T-helper 2 cell (primary cell): ENCODE measurements at places on chromosomes 6 and 20.

DNA sequence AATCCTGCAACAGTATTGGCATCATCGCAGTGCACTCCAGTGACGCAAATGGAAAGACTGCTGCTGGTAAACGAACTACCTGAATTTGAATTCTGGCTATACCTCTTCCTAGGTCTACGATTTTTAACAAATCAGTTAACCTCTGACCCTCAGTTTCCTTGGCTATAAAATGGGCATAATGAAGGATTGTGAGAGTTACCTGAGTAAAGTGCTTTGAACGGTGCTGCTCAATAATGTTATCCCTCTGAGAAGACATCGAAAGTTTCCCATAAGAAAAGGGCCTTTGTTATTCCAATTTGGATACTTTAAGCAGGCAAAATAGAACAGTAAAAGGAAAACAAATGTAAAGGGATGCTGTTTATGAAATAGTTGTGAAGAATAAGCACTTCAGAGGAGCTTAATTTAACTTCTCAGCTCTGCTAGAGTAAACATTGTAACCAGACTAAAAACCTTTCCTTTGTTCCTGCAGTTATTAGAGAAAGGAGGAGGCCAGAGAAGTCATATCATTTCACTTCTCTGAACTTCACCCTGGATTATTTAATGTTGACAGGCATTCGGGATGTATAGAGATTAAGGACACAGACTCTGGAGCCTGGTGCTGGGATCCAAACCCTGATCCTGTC is 5.8 kb downstream of the SGK1 start:
- DNase-seq = no peak

GRCh38 chr20:36101192-36101591 is 53.3 kb upstream of the EPB41L1 start:
- DNase-seq = no peak

GRCh38 chr6:9532621-9533557 is 882.0 kb downstream of the TFAP2A start:
- DNase-seq = no peak

GRCh38 chr20:47748823-47749222 is 36.5 kb downstream of the SULF2 start:
- DNase-seq = no peak

- DNase-seq = no peak
These were observed 9.4 kb upstream of the FRMD1 start for GRCh38 chr6:168088161-168089053.

GRCh38 chr6:109298605-109299264 is 83.5 kb downstream of the CD164 start:
- DNase-seq = no peak

- DNase-seq = no peak
These were observed 159.3 kb upstream of the SHLD1 start for GRCh38 chr20:5590899-5591298.

DNA sequence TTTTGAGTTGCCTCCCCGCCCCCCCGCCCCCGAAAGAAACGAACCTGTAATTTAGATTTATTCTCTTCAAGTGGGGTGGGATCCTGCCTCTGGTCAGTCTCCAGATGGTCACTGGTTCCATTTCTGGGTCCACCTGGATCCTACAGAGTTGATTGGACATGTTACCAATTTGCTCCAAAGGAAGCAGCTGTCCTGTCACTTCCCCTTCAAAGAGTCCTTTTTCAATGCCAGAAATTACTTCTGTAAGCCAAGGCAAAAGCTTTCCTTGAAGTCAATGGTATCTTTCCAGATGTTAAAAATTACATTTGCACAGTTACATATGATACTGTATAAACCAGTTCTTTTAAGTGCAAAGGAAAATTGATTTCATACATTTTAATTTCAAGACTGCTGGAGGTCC is 12.0 kb upstream of the ANKRD60 start:
- DNase-seq = no peak

DNA sequence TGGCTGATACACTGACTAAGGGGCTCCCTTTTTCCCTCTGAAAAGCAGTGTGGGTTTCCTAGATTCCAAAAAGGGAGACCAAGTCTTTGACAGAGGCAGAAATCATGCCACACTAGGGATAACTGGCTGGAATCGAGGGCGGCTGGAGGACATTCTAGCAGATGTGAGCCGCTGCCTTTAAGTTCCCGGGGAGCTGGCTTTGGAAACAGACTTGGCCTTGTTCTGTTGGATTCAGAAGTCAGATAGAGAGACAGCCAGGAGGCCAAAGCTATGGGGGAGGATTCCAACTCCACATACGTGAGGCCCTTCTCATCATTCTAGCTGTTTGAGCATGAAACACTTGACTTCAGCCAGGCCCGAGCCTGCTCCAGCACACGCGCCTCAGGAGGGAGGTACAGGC is 109.9 kb upstream of the FOXC1 start:
- DNase-seq = no peak

GRCh38 chr6:64895945-64896344 is 811.1 kb downstream of the EYS start:
- DNase-seq = no peak

DNA sequence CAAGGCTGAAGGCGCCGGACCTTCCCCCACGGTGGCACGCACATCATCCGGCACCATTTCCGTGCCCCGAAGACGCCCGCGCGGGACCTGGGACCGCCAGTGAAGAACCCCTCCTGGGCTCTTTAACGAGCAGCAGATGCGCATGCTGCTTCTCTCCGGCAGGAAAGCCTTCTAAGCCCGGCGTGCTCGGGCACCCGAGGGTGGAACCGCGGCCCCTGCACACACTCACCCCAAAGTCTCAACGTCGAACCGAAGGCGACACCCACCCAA is 240 bp downstream of the FOXQ1 start:
- DNase-seq = no peak

GRCh38 chr6:5968817-5969734 is 37.6 kb downstream of the NRN1 start:
- DNase-seq = no peak

GRCh38 chr6:23218751-23219150 is 649.4 kb downstream of the HDGFL1 start:
- no peak for DNase-seq

DNA sequence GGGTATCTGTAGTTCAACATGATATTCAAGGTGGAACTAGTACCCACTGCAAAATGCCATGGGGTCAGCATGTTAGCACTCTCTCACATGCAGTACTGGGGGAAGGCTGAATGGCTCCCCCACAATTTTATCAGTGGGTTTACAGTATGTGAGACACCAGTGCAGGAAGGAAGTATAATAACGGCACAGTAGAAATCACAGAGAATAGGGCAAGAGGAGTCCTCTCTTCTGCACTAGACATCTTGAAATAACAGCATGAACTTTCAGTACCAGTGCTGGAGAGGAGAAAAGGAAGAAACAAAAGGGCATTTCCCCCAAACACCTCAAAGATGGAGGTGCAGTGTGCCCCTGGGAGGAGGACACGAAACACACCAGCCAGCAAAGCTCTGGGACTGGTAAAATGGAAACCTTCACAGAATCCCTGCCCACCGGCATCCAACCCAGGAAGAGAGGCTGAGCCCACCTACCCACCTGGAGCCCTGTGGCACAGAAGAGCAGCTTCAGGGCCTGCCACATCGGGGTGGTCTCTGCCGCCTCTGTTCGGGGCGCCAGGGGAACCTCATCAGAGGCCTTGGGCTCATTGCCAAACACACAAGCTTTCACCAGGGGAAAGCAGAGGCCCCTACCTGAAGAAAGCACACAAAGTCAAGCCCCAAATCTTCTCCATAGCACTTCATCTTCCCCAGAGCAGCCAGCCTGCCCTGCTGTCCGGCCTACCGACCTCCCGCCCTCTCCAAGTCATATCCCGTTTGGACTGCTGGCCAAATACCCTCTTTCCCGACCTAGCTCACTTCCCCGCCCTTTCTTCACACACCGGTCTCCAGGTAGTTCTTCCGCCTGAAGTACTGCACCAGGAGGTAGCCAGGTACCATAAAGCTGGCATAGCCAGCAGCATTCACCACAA is 1.2 kb downstream of the SLC35B2 start:
- DNase-seq = no peak

GRCh38 chr6:130293800-130294199 is 71.0 kb upstream of the SAMD3 start:
- no peak for DNase-seq

GRCh38 chr6:548517-548916 is 108.4 kb downstream of the HUS1B start:
- DNase-seq = no peak

GRCh38 chr6:83854001-83854501 is 891 bp downstream of the RIPPLY2 start:
- DNase-seq = no peak

- no peak for DNase-seq
These were observed 140.3 kb upstream of the MCHR2 start for GRCh38 chr6:100134297-100134696.

DNA sequence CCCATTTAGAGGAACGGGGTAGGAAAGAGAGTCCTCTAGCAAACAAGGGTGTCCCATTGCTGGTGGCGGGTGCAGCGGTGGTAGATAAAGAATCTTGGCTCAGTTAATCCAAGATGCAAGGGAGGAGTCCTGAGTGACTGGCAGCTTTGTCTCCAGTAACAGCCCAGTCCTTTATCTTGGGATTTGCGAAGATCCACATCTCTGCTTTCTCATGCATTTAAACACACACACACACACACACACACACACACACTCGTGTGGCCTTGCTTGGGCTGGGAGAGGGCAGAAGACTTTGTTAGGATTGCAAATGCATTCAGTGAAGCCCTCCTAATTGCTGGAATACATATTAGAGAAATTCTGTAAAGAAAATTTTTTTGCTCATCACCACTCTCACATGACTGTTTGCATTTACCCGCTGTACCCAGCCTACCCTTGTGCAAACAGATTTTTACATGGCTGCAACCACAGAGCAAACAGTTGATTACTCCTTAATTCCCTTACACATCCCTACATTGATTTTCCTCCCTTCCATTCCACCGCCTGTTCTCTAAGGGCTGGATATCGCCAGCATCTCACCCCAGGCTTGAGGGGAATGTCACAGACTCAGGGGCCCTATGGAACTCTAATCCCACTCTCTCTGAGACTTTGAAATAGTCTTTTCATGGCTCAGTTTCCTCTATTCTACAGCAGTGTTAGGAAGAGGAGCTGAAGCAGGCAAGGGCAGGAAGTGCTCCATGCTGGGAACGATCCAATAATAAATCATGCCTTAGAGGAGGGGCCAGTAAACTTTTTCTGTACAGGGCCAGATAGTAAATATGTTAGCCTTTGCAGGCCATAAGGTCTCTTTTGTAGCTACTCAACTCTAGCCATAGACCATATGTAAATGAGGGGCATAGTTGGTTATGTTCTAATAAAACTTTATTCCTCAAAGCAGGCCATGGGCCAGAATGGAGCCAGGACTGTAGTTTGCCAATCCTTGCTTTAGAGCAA is 3.5 kb downstream of the C6orf132 start:
- DNase-seq = no peak

- no peak for DNase-seq
These were observed 62.7 kb downstream of the DLGAP4 start for GRCh38 chr20:36368869-36369268.

GRCh38 chr6:57313711-57314471 is 3.5 kb upstream of the PRIM2 start:
- no peak for DNase-seq

DNA sequence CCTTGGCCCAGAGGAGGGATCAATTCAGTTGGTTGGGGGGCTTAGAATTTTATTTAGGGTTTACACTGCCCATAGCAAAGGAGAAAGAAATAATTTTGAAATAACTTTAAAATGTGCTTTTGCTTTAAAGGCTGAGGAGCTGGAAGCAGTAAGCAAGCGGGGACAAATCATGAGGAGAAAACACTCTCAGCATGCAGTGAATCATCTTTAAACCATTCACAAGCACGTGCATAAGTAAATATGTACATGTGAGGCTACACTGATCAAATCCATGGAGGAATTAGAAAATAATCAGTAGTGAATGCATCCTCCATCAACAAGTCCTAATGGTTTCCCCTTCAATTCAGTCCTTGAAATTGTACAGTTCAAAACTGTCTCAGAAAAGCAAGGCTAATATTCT is 181.0 kb downstream of the MTFR2 start:
- DNase-seq = no peak

- no peak for DNase-seq
These were observed 878.6 kb upstream of the CITED2 start for GRCh38 chr6:140253096-140253495.

DNA sequence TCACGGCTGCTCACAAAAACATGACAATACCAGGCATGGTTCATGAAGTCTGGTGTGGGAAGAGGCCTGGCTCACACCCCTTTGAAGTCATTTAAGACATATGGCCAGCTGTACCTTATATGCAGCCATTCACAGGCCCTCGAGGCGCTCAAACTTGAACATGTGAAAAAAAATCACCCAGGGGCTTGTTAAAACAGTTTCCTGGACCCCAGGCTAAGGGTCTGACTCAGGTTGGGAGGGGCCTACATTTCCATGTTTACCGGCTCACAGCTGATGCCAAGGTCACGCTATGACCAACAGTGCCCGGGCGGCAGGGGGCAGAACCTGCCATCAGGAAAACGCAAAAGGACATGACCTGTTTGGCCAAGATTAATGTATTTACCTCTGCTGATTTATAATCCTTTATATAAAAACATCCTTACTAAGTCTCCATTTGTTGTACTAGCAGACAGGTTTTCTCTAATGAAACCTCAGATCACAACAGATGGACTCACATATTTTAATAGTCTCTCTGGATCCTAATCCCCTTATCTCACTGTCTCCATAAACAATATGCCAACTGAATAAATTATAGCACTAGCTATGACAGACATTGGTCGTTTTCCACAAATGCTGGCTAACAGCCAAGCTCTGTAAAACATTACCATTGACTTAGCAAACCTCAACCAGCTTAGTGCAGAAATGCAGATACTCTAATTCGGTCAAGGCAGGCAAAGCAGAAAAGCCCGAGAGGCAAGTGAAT is 19.9 kb downstream of the EZR start:
- DNase-seq = no peak

DNA sequence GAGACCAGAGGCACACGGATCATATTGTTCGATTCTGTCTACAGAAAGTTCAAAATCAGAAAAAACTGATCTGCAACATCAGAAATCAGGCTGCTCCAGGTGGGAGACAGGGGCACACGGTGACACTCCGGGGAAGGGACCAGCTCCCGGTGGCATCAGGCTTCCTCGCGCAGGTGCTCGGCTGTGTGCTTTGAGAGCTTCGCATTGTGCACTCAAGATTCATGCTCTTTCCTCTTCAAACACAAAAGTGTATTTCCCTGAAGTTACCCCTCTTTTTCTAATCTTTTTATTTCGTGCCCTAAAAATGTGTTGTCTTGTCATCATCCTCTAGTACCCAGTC is 108.1 kb downstream of the DLL1 start:
- no peak for DNase-seq

DNA sequence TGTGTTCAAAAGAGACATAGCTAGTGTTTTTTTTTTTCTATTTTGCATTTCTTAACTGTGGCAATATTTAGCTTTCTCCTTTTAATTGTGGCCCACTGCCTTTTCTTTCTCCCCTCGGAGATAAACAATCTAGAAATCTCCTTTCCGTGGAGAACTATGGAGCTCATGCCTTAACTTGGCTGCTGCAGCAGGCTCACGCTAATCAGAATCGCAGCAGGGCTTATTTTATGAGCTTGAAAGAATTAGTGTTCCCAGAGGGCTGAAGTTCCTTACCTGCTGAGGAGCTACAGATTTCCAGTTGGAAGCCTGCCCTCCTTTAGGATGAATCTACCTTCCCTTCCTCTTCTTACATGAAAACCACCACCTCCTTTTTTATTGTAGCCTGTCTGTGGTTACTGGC is 35.6 kb downstream of the CTNNBL1 start:
- no peak for DNase-seq
